Activated B cell treated with CpG ODN at 0.5 μM for 24 hours (primary cell): ENCODE measurements at places on chromosomes 1 and 21. TPM values are rescaled to one million over a fixed set of nuclear protein-coding genes. Genes with fewer than 3 reads are reported as not detected.

ROR1 gene
- total RNA-seq: 1.8 and 2.2 TPM in 2 replicates

JAK1 gene
- total RNA-seq: 195 and 215 TPM in 2 replicates

DNA sequence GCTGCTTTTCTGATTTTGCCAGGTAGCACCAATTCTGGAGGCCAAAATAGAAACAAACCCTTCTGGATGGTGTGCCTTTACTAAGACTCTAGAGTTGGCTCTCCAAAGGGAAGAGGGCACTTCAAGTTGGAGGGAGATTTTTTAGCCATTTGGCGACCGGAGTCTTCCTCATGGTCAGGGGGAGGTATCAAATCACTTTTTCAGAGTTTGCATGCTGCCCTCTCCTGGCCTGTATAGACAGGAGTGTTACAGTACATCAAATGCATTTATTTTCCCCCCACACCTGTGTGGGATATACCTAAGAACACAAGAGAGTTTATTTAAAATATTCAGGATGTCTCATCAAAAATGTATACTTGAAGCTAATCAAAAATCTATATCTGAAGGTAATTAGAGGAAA lies 3.2 kb downstream of the GREM2 start:
- no peak for DNase-seq

GRCh38 chr1:33927721-33928120 lies 63.8 kb downstream of the HMGB4 start:
- DNase-seq: no peak

DNA sequence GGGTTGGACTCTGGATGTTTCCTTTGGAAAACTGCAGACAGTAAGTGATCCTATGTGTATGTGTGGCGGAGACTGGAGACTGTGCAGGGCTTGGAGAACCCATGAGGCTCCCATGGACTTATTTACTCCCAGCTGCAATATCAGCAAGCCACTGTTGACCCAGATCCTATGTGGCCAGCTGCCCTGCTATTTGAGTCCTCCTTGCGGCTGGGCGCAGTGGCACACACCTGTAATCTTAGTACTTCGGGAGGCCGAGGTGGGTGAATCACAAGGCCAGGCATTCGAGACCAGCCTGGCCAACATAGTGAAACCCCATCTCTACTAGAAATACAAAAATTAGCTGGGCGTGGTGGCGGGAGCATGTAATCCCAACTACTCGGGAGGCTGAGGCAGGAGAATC lies 83.5 kb downstream of the TLR5 start:
- DNase-seq: no peak

- DNase-seq: no peak
These were observed 17.2 kb downstream of the CC2D1B start for GRCh38 chr1:52348704-52349300.
